ENCODE measurements at places on chromosomes 5 and 9. TPM values are rescaled to one million over a fixed set of nuclear protein-coding genes. Genes with fewer than 3 reads are reported as not detected.

DNA sequence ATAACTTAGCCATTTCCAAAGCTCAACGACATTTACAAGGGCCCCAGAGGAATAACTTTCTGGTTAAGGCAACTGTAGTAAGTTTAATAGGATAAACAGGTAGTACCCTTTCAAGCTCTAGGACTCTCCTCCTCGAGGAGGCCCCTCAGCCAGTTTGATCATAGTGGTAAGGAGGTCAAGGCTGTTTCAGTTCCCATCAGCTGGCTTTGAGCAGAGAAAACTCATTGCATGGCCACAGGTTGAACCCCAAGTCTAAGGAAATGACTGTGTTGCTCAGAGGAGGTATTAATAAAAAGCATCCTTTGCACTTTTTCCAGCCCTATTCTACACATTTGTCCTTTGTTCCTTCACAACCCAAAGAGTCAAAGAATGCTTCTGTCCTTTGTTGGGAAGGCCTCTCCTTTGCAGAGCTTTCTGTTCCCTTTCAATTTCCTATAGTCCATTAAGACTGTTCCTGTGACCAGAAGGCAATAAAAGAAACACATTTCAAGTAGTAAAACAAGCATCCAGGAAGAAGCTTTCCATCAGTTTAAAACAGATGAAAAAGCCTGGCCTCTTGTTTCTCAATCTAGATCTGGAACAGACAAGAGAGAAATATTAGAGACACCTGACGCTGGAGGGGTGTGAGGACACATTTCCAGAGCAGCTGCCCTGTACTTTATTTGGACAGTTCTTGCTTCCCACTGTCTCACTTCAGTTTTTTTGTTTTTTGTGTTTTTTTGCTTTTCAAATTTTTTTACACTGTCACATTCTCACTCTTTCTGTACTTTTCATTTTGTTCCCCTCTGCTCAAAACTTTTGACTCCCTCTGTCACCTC is 54.1 kb downstream of the PRRC1 start:
- no peak for DNase-seq

DNA sequence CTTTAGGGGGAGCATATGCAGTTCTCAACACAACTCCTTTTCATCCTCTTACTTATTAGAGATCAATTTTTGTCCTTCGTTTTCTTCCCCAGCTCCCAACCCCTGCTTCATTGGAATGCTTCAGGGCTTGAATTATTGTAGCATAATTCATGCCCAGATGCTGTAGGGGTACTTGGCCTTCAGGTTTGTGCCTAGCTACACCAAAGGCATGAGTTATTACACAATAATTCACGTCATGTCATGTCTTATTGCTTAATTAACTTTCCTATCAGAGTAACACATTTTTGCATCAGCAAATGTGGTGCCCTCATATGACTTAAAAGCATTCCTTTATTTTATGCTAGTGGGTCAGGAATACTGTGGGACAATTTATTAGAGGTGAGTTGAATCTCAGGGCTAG is 507.2 kb downstream of the NFIB start:
- DNase-seq, result no peak

Gene CMYA5
- total RNA-seq, result under 0.01 TPM

- DNase-seq, result no peak
Measured at GRCh38 chr5:176577312-176578176, 28.4 kb downstream of the CDHR2 start.

DNA sequence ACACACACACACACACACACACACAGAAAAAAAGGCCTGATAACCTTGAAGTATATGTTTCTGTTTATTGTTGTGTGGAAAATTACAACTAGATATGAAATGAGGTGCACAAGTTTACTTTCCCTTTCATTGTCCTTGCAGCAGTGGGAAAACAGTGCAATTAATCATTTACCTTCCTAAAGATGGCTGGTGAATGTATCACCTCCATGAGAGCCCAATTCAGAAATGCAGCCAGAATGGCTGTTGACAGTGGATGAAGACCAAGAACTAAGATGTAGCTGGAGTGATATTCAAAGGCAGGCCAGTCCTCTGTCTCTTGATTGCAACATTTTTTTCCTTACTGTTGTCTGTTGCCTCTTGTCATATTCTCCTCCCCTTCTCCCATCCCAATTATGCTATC is 49.6 kb upstream of the EIF4EBP3 start:
- no peak for DNase-seq

- no peak for DNase-seq
Measured at GRCh38 chr9:89311346-89312221, 589 bp downstream of the CKS2 start.

Measured in pulmonary artery endothelial cell (primary cell).